Cortex of kidney (tissue), 1 donor: ENCODE measurements at places on chromosomes 5 and 9.

DNA sequence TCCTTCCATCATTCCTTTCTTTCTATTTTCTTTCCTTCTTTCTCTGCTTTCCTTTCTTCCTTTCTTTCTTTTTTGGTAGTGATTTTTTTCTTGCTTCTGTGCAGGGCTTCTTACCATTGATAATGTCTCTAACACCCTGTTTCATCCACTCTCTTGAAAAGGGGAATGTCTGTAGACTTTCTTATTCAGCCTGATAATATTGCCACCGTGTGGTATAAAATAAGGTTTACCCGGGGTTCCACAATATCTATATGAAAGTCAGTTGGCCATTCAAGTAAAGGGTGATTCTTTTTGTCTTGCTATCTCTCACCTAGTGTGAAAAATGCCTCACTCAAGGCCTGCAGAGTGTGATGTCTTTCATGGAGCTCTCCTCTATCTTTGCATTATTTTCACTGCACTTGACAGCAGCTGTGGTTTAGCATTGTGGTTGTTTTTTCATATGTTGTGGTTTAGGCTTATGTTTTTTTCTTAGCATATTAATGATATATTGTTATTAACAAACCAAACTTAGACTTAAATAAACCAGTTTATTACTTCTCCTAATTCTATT is 153.9 kb downstream of the CSNK1G3 start:
- no peak for DNase-seq

- DNase-seq: no peak
Measured at GRCh38 chr9:117616431-117616831, 87.8 kb upstream of the TLR4 start.

DNA sequence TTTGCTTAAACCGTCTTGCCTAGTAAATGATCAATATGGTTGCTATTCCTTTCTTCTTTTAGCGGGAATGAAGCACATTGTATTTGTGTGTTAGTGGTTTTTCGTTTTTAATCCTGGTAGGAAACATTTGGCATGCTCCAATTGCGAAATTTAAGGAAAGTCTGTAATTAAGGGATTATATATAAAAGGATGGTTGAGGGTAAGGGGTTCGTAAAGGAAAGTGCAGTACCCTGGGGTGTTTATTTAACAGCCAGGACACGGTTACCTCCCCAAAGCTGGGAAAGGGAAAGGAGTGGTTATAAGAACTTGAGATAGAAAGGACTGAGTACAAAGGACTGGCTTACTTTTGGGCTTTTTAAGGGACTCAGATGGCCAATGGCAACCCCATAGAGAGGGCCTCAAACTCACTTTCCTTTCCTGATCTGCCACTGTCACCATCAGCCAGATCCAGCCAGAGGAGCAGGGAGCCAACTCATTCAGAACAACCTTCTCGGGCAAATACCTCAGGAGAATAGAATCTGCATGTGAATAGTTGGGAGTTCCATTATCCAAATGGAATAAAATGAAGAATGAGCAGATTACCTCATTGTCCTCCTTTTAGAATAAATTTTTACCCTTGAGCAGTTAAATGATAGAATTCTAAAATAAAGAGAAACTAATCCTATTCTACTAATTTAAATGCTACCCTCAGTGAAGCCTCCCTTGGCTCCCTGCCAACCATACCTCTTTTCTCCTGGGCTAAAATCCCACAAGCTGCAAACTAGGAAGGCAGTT is 117.7 kb downstream of the SNCAIP start:
- no peak for DNase-seq

GRCh38 chr9:107067739-107068416 is 204.9 kb downstream of the ZNF462 start:
- no peak for DNase-seq

DNA sequence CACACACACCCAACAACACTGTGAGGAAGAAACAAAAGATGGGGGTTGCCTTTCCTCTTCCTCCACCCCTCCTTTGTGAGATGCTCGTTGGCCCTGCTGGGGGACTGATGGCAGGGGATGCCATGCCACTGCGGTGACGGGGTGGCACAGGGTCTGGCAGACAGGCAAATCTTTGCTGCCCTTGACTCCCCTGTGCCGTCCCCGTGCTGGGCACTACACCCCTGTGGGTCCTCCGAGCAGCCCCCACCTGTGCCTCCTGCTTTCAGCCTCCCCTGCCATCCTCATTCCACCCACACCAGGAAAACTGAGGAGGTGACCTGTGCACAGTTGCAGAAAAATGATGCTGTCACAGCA is 40.2 kb upstream of the IER5L start:
- no peak for DNase-seq

- DNase-seq: no peak
Measured at GRCh38 chr5:93206203-93206602, 374.8 kb downstream of the NR2F1-AS1 start.

DNA sequence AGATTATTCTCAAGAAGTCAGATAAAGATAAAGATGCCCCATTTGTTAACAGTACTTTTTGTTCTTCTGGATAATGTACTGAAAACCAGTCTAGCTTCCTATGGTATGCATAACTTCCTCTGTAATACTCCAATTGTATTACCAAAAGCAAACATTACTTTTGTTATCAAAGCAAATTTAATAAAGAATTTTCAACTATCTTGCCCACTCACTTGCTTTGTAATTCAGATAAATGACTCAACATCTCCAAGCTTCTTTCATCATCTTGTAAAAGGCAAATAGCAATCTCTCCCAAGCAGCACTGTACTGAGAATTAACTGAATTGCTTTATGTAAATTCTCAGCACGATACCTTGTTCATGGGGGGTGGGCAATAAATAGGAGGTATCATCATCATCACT is 98.3 kb downstream of the NFIB start:
- no peak for DNase-seq

DNA sequence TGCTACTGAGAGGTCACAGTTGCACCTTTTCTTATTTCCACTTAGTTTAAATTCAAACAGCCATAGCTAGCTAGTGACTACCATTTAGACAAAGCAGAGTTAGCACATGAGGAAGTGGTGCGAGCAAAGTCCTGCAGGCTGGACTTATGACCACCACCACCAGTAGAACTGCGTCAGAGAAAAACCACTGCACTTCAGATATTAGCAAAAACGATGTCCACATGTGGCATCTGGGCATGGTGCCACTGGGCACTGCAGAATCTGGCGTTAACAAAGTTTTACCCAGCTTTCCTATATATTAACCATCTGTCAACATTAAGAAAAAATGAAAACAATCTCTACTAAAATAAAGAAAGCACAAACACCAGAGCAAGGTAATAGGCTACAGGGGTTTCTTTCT is 80.1 kb downstream of the SPTLC1 start:
- no peak for DNase-seq

- DNase-seq: no peak
Measured at GRCh38 chr9:104025945-104026344, 68.2 kb upstream of the SMC2 start.

DNA sequence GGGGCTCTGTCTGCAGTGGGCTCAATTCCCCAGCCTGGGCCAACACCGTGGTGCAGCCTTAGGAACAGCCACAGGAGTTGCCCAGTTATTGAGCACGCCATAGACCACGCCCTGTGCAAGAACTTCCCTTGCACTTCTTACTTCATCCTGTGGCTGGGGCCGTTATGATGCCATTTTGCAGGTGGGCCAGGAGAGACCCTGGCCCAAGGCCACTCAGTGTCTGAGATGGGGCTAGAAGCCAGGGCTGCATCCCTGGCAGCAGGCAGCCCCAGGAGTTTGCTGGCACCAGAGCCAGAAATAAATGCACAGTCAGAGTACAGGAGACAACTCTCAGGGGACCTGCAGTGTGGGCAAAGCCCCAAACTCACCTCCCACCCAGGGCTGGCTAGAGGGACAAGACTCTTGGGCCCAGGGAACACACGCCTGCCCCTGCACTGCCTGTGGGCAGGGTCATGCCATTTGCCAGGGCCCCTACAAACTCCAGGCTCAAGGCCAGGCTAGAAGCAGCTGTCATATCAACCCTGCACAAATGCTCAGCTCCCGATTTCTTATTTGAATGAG is 6.7 kb downstream of the CORO2A start:
- DNase-seq: no peak

GRCh38 chr9:73613092-73613701 is 461.5 kb downstream of the ANXA1 start:
- DNase-seq: no peak

GRCh38 chr5:133242221-133242835 is 190.5 kb downstream of the HSPA4 start:
- no peak for DNase-seq

- DNase-seq: no peak
Measured at GRCh38 chr9:27787891-27788290, 214.6 kb upstream of the C9orf72 start.

- no peak for DNase-seq
Measured at GRCh38 chr9:121927636-121928035, 165.5 kb downstream of the TTLL11 start.

- no peak for DNase-seq
Measured at GRCh38 chr5:72167257-72167656, 60.0 kb downstream of the MAP1B start.

- no peak for DNase-seq
Measured at GRCh38 chr5:123813937-123814624, 302.1 kb downstream of the CSNK1G3 start.

DNA sequence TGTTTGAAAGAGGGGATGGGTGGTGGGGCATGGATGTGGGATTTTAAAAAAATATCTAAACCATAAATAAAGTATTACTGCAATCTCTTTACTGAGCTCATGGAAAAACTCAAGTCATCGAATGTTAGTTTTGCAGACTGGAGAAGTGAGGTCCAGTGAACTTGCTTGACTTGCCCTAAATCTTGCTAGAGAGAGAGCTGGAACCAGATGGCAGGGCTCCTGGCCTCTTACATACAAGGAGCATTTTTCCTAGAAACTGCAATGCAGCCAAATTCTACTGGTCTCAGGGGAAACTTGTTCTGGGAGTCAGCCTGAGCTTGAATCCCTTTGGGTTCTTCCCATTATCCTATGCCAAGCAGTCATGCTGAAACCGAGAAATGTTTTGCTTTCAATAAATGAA is 2.9 kb upstream of the TGFBI start:
- no peak for DNase-seq

DNA sequence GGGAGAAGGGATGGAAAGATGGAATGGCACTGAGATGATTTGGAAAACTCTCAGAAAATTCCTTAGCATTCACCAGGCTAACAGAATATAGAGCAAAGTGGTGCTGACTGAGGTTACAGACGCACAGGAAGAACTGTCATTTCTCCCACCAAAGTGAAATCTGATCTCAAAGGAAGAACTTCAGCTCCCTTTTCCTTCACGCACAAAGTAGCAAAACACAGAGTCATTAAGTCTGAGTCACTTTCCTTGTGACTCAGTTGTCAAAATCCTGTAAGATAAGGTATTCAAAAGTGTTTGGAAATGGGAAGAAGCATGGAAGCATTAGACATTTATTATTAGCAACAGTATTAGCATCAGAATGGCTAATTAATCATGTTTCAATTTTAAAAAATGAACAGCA is 11.7 kb downstream of the MPDZ start:
- no peak for DNase-seq

DNA sequence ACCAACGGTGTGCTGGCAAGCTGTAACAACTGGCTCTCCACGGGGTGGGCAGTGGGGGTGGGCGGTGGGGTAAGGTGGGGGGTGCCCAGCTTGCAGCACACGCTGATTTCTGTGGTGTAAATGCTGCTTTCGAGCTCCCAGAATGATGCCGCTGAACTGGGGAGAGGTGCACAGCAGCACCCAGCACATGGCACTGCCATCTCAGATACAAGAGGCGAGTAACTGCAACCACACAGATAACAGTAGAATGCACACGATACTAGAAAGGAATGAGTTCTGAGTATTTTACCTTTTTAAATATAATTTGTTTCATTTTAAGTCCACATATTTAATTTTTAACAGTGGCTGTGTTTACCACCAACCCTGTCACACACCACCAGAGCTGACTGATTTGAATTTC is 87.9 kb downstream of the SEMA4D start:
- no peak for DNase-seq

GRCh38 chr5:676699-677076 is 16.5 kb downstream of the TPPP start:
- DNase-seq: no peak

GRCh38 chr5:153546566-153546965 is 56.1 kb downstream of the GRIA1 start:
- no peak for DNase-seq

GRCh38 chr9:81729135-81729534 is 39.8 kb upstream of the TLE1 start:
- no peak for DNase-seq

- no peak for DNase-seq
Measured at GRCh38 chr9:124214116-124214515, 43.6 kb upstream of the NEK6 start.

- no peak for DNase-seq
Measured at GRCh38 chr5:116616876-116617275, 42.3 kb upstream of the SEMA6A start.

GRCh38 chr5:55096861-55097260 is 5.6 kb upstream of the GZMA start:
- DNase-seq: no peak

DNA sequence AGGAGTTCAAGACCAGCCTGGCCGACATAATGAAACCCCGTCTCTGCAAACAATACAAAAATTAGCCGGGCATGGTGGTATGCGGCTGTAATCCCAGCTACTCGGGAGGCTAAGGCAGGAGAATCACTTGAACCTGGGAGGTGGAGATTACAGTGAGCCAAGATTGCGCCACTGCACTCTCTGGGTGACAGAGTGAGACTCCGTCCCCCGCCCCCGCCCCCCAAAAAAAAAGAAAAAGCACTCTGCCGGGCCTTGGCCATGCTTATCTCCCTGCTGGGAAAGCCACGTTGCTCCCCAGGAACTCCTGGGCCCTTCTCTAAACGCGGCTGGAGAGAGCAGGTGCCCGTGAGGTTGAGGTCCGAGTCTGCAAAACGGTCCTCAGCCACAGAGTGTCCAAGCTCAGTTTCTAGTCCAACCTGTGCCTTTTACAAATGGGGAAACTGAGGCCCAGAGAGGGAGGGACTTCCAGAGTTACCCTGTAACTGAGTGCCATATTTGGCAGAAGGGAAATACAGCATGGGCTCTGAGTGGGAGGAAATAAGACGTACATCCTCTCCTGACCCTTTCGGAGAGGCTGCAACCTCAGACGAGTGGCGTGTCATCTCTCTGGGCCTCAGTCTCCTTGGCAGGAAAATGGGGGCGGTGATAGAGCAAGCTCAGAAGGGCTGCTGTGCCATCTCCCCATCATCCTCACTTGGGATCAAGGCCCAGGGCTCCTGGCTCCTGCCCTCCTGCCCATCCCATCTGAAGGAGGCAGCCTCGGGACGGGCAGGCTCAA is 6.6 kb upstream of the PHYHD1 start:
- DNase-seq: no peak

DNA sequence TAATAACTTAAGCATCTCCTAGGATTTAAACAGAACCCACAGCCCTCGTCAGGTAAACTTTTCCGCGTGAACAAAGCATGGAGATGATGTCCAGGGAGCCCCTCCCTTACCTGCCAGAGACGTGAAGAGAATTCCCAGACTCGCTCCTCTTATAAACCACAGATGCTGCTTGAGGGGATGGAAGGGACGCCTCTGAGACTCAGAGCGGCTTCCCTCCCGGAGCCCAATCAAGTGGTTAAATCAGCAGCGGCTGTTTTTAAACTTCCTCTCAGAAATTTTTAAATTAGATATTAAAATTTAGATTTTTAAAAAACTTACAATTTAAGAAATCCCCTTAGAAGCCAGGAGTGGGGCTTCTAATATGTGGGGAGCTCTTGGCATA is 71.8 kb downstream of the RAPGEF1 start:
- no peak for DNase-seq

GRCh38 chr5:97072696-97073095 is 69.7 kb downstream of the LIX1 start:
- DNase-seq: no peak

- no peak for DNase-seq
Measured at GRCh38 chr5:36206913-36207312, 34.8 kb downstream of the NADK2 start.

- no peak for DNase-seq
Measured at GRCh38 chr5:69086206-69086605, 7.6 kb upstream of the SLC30A5 start.
